Eye (tissue), 1 donor: ENCODE measurements at places on chromosomes 2 and 18.

DNA sequence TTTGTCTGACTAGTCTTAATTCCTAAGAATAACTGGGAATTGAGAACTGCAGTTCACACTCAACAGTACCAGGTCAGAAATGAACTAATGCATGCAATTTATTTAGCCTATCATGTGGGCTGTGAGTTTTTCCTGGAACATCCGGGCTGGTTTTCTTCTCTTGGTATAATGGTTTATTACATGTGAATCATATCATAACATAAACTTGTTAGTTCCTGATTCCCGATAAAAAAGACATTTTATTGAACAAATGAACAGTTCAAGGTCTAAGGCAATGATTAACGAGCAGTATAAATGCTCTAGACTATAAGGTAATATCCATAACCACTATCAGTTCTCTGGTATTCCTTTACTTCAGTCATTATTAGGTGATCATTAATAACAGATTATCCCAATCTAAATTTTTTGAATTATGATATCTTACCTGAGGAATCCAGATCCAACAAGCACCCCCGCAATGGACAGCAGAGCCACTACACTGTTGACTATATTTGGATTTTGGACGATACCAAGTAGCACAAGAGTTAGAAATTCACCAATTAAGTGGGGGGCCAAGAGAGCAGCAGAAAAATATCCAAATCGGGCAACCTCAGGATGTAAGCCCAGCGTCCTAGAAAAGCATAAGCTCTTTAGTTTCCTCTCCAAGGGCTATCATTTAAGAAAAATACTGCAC, 19.0 kb downstream of the ABCG5 start:
- no peak for DNase-seq

- no peak for DNase-seq
These were observed 5.0 kb upstream of the ABCA12 start for GRCh38 chr2:215143458-215143857.

GRCh38 chr2:38446906-38447561, 70.0 kb upstream of the ATL2 start:
- DNase-seq = peak; percentile 16

GRCh38 chr2:26763019-26763418, 1.1 kb upstream of the SLC35F6 start:
- DNase-seq = no peak

DNA sequence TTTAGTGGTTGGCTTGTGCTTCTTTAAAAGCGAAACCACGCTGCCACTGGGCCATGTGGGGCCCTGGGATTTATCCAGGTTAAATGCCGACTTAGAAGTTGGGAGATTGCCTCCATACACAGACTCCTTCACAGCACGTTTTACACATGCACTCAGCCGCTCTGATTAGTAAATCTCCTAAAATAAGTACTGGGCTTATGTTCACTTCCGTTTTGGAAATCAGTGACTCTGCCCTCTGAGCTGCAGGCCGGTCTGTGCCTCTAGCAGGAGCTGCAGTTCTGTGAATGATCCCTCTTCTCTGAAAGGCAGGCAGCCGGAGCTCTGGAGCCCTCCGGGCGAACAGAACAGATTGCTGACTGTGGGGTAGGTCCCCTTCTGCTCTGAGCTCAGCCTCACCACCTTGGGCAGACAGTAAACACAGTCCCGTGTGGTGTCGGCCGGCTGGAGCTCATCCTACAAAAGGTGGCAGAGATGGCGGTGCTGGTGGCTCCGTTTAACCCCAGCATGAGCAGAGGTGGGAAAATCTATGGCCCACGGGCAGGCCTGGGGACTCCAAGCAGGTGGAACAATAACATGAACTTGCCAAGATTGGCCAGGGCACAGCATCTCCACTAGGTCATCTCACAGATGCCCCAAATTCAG, 9.8 kb upstream of the RAB17 start:
- DNase-seq = peak; percentile 45

DNA sequence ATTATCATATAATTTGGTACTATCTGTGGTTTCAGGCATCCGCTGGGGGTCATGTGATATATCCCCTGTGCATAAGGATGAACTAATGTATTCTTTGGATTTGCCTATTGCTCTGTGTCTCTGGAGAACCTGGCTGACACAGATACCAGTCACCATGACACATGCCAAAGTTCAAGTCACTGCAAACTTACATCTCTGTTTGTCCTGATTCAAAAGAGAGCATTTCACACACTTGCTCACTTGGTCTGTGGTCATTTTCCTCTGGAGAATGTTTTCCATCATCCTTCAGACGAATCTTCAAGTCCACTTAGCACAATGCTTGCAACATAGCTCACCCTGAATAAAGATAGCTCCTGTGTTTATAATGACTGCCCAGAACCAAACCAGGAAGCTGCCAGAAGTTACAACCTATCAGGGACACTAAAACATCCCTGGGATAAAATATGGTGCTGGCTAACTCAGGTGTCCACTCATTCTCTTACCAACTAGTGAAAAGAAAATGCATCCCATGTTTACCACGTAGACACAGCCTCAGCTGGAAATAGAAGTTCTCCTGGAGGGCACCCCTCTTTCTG, 18.1 kb downstream of the SULT1C3 start:
- no peak for DNase-seq

- peak; percentile 88 for DNase-seq
These were observed 25.0 kb downstream of the SPEG start for GRCh38 chr2:219459460-219460311.

DNA sequence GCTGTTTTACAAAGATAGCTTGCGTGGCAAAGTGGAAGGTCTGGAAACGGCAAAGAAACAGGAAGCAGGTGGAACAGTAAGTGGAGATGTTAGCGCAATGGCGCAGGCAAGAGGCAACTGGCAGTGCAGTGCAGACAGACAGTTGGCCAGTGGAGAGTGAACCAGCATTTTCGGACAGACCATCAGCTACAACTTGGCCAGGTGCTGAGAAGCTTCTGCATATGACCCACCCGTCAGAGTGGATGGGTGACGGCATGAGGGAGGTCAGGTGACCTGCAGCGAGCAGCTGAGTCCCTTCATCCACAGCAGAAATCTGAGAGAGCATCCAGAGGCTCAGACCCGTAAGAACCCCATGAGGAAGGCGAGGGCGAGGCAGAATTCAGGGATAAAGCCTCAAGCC, 33.8 kb downstream of the NPC1 start:
- no peak for DNase-seq

DNA sequence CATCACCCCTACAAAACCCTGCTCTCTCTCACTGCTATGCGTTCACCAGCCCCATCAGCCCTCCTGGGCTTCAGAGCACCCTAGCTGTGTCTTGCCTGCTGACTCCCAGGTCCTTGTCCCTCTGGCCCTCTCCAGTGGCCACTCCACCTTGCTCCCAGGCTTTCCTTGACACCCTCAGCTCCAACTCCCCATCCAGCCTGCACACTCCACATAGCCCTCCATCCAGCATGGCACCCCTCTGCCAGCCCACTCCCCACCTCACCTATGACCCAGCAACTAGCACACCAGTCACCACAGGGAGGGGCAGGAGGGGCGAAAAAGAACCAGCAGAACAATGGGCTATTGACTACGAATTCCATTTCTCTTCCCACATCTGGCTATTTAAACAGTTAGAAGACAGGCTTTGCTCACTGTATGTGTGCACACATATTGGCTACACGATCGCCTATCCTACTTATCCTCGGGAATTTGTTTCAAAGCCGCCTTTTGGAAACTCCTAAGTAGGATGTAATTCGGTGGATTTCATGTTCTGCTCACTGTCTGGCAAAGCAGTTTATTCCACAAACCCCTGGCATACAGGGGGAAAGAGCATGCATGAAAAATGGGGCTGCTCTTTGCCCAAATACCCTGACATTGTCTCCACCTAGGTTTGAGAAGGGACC, 195.3 kb downstream of the SMAD2 start:
- no peak for DNase-seq

- DNase-seq = peak; percentile 23
These were observed 2.8 kb upstream of the PUM2 start for GRCh38 chr2:20353241-20353992.

DNA sequence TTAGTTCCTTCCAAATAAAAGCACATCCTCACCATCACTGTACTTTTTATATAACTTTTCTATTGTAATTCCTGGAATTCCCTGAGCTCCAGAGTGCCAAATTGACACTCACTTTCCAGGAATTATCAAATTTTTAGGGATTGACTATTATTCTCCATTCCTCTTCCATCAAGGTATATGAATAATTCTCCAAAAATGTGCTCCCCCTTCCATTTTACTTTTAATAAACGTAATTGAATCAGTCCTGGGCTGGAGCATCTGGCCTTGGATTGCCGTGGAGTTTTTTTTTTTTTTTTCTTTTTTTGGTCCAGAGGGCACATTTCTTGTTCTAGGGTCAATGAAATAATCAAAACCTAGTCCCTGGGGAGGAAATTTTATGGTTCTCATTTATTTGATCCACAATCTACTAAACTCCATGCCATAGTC, 304.3 kb downstream of the CDCA7 start:
- no peak for DNase-seq

GRCh38 chr2:174337337-174338146, 2.8 kb downstream of the SP9 start:
- DNase-seq = peak; percentile 83

DNA sequence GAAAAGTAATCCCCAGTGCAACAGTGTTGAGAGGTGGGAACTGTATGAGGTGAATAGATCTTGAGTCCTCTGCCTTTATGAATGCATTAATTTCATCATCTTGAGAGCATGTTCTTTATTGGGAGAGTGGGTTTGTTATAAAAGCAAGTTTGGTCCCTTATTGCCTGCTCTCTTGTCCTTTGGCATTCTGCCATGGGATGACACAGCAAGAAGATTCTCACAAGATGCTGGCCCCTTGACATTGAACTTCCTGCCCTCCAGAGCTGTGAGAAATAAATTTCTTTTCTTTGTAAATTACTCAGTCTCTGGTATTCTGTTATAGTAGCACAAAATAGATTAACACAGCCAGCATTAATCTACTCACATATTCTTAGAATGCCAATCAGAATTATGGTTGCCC, 108.6 kb downstream of the EHBP1 start:
- no peak for DNase-seq

DNA sequence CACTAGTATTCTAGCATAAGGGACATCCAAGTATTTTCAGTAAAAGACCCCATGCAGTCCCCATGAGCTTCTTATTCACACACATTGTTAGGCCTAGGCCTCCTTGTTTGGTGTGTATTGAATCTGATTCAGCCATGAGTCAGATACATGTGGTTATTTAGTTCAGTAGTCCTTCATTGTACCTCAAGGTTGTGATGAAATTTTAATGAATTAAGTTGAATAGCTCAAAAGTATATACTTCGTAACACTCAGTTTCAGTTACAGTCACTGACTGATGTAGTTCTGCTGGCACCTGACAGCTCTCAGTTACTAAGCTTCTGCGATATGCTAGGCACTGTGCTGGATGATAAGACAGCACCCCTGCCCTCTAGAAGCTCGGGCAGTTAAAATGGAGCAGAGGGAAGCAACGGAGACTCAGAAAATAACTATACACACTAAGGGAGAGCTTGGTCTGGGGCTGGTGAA, 86.4 kb downstream of the XRCC5 start:
- DNase-seq = no peak

DNA sequence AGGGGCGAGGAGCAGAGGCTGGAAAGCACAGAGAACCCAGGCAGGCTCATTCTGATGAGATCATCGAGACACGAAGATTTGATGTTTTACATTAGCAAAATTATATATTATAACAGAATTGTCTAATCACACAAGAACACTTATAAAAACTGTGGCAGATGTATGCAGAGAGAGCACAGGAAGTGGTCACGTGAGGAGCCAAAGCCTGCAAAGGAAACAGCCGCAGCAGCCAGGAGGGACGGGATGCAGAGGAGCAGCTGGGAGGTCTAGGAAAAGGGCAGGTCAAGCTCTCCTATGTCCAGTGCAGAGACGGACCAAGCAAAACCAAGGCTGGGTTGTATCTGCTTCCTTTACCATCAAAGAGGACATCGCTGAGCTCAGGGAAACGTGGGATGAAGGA, 355.1 kb upstream of the MYT1L start:
- DNase-seq = no peak

DNA sequence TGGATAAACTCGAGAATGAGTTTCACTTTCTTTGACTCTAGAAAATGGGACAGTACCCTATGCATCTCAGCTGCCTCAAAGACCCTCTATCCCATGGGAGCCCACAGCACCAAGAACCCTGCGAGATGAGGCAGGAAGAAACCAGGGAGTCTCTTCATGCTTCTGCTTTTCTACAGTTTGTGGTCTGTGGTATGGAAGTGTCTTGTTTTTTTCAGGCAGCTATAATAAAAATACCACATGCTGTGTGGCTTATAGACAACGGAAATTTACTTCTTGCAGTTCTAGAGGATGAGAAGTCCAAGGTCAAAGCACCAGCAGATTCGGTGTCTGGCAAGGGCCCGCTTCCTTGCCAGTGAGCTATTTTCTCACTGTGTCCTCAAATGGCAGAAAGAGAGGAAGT, 257.9 kb downstream of the SUCLG1 start:
- no peak for DNase-seq

- DNase-seq = no peak
These were observed 148.2 kb upstream of the CYP1B1 start for GRCh38 chr2:38224181-38224580.

DNA sequence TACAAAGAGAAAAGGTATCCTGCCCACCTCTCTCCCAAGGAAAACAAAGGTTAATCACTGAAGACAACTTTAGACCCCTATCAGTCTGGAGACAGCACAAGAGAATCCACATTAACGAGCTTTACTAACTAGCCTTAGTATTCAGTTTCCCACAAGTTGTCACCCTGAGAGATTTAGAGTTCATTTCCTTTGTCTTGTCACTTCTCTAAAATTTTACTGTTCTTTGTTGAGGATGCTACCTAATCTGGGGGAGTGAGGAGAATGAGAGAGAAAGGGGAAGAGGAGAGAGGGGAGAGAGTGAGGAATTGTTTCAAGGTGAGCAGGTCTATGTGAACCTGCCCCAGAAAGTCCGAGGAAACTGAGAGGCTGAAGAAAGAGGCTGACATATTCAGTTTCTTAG, 28.4 kb downstream of the C2orf76 start:
- no peak for DNase-seq

GRCh38 chr18:47689371-47689770, 241.1 kb downstream of the SMAD2 start:
- peak; percentile 70 for DNase-seq

- no peak for DNase-seq
These were observed 31.3 kb downstream of the PLB1 start for GRCh38 chr2:28527196-28527595.

GRCh38 chr18:75612456-75612855, 185.0 kb upstream of the SMIM21 start:
- no peak for DNase-seq

DNA sequence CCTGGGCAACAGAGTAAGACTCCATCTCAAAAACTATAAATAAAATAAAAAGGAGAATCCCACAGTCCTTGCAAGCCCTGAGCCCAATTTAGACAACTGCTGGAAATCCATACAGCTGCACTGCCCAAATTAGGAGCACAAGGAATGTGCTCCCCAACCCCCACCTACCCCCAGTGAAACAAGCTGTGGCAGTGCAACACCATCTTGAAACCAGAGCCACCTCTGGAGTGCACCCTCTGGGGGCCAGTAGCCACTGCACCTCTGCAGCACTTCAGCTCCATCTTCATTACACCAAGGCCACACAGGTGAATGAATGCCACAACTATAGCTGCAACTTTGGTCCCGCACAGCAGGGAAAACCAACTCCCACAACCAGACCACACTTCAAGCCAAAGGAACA, 37.3 kb downstream of the USP34 start:
- DNase-seq = no peak

- no peak for DNase-seq
These were observed 741.3 kb upstream of the RAB6C start for GRCh38 chr2:129237966-129238725.

GRCh38 chr18:78979730-78980278, at the start of gene SALL3:
Gene SALL3 (plus strand): TSS chr18:78979818. CDS start chr18:78980275, 457 bp downstream.
- no peak for DNase-seq
